IPS-NIHi11 (cell line): ENCODE measurements at places on chromosomes 6 and 20.

DNA sequence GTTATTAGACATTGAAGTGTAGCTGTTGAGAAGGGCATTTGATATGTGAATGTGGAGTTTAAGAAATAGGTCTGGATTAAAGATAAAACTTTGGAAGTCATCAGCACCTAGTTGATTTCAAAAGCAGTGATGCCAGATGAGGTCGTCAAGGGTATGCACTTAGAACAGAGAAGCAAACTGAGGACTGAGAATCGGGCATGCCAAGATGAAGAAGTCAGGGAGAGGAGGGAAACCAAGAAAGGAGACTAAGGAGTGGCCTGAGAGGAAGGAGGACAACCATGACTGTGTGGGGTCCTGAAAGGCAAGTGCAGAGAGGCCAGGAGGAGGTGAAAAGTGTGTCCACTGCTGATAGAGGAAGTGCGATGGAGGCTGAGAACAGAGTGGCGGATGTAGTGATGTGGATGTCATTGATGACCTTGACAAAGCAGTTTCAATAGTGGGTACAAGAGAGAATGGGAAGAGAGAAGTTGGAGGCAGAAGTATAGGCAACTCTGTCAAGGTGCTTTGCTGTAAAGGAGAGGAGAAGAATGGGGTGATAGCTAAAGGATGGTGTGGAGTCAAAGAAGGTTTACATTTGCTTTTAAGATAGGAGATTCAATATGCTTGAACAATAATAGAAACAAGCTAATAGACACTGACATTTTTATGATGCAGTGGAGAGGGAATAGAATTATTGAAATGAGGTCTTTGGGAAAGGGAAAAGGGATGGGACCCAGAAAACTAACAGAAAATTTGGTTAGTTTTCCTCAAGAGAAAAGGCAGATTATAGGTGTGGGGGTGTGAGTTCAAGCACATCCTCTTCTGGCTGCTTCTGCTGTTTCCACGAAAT lies 139.7 kb upstream of the TMEM170B start:
- DNase-seq: no peak

GRCh38 chr6:72631480-72631879 lies 9.6 kb downstream of the KCNQ5 start:
- no peak for DNase-seq

DNA sequence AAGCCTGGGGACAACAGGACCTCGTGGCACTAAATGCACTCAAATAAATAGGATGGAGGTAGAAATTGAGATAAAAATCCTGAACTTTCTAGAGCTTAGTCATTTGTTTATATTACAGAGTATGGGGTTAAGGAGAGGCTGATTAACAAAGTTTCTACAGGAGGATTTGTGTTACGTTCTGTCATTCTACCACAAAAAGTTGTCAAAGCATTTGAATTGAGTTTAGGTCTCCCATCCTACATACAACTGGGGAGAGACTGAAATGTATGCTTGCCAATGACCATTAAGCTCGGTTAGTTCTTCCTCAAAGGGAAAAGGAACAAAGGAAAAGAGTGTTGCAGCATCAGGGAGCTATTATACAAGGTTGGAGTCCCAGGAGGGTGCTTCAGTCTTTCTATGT lies 597.9 kb downstream of the COL12A1 start:
- DNase-seq: no peak

- no peak for DNase-seq
Observed at GRCh38 chr6:76792394-76792793, 670.9 kb downstream of the HTR1B start.

DNA sequence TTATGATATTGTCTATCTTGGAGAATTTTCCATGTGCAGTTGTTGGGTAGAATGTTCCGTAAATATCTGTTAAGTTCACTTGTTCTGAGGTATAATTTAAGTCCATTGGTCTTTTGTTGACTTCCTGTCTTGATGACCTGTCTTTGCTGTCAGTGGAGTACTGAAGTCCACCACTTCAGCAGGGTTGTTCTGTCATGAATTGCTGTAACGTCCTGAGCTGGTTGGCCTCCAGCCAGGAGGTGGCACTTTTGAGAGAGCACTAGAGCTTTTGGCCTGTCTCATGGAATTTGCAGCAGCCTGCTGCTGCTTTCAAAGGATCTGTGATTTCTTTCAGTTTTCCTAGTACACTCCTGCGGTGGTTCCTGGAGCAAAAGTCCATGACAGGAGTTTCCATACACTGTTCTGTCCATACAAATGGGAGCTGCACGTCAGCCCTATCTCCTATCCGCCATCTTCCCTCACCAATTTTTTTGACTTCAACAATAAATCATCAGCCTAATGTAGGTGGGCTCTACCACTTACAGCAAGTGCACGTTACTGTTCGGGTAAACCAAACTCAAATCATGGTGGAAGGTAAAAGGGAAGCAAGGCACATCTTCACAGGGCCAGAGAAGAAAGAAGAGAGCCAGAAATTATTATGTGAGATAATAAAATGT lies 46.9 kb upstream of the TRERF1 start:
- DNase-seq: no peak

GRCh38 chr6:163878698-163879097 lies 464.2 kb downstream of the QKI start:
- no peak for DNase-seq

DNA sequence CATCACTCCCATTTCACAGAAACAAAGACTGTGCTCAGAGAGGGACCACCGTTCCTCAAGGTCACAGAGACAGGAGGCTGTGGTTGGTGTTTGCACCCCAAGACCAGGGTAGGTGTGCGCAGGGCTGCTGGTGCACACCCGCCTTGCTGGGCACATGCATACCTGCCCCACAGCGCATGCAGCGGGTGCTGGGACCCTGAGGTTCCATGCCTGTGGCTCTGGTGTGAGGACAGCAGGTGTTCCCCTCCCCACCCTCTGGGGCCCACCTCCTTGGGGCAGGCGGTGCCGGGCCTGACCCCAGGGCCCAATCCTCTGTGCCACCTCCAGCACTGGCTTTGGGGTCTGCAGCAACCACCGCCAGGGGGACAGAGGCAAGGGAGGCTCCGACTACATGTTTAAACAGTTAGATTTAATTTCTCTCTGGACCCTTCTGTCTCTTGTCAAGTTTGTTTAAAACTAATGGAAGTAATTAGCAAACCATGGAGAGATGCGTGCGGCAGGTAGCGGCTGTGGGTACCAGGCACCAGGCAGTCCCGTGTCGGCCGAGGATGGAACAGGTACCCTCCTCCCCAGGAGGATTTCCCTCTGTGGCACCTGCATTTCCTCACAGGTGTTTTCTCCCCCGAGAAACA lies 327.8 kb downstream of the TAF4 start:
- no peak for DNase-seq

GRCh38 chr6:114301596-114302219 lies 41.1 kb downstream of the HS3ST5 start:
- no peak for DNase-seq

- DNase-seq: peak; percentile 35
Observed at GRCh38 chr20:23205611-23206041, 119.5 kb upstream of the CD93 start.

DNA sequence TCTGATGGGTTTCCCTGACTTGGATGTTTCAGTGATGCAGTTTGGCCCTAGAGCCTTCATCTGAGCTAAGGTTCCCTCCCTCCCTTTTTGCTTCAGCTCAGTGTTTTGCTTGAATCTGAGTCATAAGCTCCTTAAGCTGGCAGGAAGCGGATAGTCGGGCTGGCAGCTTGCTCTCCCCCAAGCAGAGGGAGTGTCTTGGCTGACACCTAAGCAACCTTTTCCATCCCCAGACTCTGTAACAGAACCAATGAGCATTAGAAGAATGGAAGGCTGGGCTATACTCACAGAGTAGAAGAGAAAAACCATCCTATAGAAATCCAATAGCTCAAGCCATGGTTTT lies 98.3 kb downstream of the HAO1 start:
- no peak for DNase-seq

GRCh38 chr20:4147319-4147718 lies 132.0 kb upstream of the RNF24 start:
- DNase-seq: no peak

- DNase-seq: no peak
Observed at GRCh38 chr20:15100506-15101160, 763.2 kb upstream of the FLRT3 start.

DNA sequence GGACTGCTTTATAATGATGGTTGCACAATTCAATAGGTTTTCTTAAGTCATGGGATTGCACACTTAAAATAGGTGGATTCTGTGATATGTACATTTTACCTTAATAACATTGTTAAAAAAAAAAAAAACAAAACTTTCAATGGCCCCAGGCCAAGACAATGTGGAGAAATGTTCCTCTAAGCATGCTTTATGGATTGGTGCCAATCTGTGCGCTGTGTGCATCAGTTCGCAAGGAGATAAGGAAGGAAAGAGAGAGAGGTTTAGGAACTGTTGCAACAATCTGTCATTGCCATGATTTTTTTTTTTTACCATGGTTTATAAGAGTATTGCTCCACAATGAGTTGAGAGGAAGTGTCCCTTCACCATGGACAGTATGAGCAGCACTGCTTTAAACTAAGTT lies 399.6 kb downstream of the PTPRT start:
- no peak for DNase-seq

GRCh38 chr20:58148891-58149290 lies 79.6 kb downstream of the ANKRD60 start:
- DNase-seq: no peak

DNA sequence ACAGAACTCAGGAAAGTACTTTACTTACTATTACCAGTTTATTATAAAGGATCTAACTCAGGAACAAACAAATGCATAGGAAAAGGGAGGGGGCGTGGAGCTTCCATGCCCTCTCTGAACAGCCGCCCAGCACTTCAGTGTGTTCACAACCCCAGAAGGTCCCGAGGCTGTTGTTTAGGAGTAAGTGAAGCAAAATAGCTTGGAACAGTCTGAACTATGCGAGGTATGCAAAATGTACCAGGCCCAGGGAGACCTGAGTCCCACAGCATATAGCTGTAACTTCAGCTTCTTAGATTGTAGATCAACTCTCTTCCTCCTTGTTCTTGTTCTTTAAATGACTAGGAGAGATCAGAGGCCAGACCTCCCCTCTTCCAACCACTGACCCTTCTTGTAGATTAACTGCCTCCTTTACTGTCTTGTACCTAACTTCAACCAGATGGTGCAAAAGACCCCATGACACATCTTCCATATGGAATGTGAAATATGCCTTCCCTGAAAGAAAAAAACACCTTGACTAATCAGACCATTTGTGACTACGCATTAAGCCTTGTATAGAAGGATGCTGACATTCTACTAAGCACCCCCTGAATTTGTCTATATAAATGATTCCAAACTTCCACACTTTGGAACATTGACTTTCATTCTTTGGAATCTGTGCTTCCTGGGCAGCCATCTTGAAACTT lies 98.8 kb upstream of the SNX9 start:
- no peak for DNase-seq

DNA sequence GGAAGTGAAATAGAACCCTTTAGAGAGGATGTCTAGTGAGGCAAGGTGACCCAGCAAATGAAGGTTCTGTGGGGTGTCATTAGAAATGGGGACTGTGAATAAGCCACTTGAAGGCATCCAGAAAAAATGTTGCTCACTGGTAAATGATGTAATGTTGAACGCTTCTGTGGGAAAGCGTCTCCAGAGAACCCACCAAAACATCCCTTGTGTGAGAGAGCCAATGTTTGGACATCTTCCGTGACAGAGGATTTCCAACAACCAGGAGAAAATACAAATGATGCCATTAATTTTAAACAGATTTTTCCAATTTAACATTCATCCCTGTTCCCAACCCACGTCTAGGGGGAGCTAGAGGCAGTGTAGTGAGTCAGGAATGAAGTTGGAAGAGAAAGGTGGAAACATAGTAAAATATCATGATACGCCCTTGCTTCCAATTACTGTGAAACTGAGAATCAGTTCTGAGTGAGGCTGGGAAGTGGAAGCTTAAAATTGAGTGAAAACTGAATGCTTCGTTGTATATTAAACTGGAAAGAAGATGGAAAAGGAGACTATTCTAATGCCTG lies 584.2 kb downstream of the CD109 start:
- DNase-seq: no peak

DNA sequence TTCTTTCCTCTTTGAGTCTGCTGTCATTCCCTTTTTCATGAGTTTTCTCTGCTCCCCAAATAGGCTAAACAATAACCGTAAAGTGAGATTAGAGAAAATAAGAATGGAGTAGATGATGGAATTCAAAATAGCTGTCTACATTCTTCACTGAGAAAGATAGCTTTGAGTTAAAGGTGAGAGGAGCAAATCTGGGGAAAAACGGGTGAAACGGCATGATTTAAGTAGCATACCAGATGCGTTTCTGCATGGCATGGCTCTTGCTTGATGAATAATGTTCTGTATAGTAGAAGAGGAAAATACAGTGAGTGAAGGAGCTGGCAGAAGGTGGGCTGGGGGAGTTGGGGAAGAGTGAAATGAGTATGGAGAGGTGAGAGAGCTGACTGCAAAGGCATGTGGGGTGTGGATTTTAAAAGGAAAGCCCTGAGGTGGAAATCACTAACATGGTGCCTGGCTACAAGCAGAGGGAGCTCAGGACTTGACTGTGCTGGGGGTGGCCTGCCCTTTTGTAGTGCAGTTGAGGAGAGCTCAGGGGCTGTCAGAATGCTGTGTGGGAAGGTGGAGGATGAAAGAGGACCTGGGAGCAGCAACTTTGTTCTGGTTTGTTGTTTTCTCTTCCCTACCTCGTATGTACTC lies 8.8 kb downstream of the BICRAL start:
- peak; percentile 34 for DNase-seq

GRCh38 chr6:19167251-19167650 lies 669.9 kb upstream of the ID4 start:
- DNase-seq: no peak

GRCh38 chr6:38279423-38279822 lies 360.3 kb downstream of the BTBD9 start:
- no peak for DNase-seq

- DNase-seq: no peak
Observed at GRCh38 chr6:401239-401993, 9.9 kb downstream of the IRF4 start.

- no peak for DNase-seq
Observed at GRCh38 chr6:157821342-157822033, 1.6 kb upstream of the SNX9 start.

GRCh38 chr6:32194825-32195651 lies 2.6 kb upstream of the GPSM3 start:
- DNase-seq: no peak

DNA sequence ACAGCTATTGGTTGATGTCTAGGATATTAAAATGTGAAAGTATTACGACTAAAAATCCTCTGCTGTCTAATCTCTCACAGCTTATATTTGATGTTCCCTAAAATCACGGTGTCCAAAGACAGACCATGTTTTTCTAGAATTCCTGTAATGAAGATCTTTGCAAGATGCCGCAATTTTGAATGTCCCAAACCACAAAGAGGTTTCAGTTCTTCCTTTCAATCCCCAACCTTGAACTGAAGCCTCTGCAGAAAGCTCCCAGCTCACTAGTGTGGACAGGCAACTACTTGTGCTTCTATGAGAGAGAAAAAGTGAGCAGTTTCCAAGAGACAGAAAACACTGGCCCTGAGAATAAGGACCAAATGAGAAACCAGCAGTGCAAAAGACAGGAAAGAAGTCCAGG lies 370.1 kb downstream of the FOXA2 start:
- DNase-seq: no peak

- DNase-seq: no peak
Observed at GRCh38 chr6:157283330-157283898, 39.9 kb downstream of the TMEM242 start.
